Suprapubic skin (tissue), 4 donors: ENCODE measurements at places on chromosomes 2 and 18. TPM values are rescaled to one million over a fixed set of nuclear protein-coding genes. Genes with fewer than 3 reads are reported as not detected.

PARD3B gene
- total RNA-seq: 18.9 TPM

DNA sequence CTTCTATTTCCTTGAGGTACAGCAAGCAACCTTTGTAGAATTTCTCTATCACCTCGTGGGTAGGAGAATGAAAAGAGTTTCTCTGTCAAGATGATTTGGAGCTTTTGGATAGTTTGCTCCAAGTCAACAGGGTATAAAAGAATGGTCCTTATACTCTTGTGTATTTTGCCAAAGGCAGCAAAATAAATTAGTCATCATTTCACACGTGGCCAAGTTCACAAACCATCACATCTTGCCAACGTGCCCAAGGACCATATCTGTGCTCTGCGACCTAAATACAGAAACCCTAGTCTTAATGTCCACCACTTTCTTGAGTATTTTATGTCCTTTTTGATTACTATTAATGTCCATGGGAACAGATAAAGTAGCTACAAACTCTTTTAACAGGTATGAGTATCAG lies 262.9 kb downstream of the AFF3 start:
- H3K27ac ChIP-seq: no peak overlapping the region
- no peaks in the 10 kb centered on the region for H3K27me3 ChIP-seq
- no peak overlapping the region for H3K4me3 ChIP-seq
- no peak for DNase-seq

- no peak overlapping the region for H3K27ac ChIP-seq
- no peak for DNase-seq
- no peaks in the 10 kb centered on the region for H3K4me1 ChIP-seq
- H3K36me3 ChIP-seq: no peaks in the 10 kb centered on the region
- H3K4me3 ChIP-seq: no peak overlapping the region
These were observed 155.5 kb upstream of the ACVR2A start for GRCh38 chr2:147689220-147689909.

MROH2A gene
- not detected for total RNA-seq

- no peaks in the 10 kb centered on the region for H3K4me1 ChIP-seq
- no peaks in the 10 kb centered on the region for H3K36me3 ChIP-seq
- no peaks in the 10 kb centered on the region for H3K27me3 ChIP-seq
- no peak overlapping the region for H3K27ac ChIP-seq
These were observed 71.2 kb upstream of the CNTNAP5 start for GRCh38 chr2:123953846-123954245.

ITPRIPL1 gene
- total RNA-seq: 2.5 TPM
